ENCODE measurements at places on chromosomes 5 and 9.
A peak's percentile ranks its signal among the peaks of the same experiment; 100 is the strongest.

DNA sequence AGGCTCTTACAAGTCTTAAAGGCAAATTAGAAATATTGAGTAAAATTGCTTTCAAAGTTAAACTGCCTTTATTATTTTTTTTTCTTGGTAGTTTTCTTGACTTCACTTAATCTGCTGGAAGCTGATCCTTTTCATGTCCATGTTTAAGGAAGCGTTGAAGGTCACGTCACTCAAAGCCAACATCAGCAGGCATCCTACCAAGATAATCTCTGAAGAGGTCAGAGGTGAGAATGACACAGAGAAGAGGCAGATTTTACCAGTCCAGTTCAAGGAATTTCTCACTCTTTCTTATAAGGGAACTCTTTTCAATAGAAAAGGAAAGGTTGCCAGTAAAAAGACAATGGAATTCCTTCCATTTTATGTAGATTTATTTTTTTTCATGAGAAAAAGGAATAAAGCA, 259.8 kb downstream of the ANXA1 start:
- DNase-seq = no peak

- DNase-seq = no peak
These were observed 36.9 kb upstream of the PLEKHG4B start for GRCh38 chr5:54876-55569.

GRCh38 chr9:81560851-81561732, 128.3 kb downstream of the TLE1 start:
- DNase-seq = no peak

DNA sequence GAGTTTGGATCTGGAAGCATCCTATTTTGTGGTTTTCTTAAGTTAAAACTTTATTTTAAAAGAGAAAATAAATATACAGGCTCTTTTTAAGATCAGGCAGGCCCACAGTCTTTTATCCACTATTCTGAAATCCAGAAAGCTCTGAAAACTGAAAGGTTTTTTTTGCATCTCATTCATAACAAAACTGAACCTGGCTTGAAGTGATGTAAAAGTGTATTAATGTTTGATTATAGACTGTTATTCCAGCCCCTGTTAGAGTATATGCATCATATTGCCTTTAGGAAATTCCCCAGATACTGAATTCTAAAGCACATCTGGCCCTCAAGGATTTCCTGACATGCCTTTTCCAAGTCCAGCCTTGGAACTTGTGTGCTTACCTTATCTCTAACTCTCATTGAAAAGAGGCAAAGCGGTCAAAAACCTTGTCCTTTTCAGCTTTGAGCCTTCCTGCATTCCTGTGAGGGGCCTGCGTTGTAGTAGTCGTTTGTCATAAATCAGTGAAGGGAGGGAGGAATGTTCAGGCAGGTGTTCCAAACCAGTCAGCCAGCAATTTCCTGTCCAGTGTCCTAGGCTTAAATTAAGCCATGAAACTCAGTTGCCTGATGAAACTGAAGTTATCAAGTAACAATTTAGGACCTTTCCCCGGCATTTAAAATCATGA, 110.4 kb downstream of the TLE4 start:
- DNase-seq = peak; percentile 38

- no peak for DNase-seq
These were observed 89.5 kb upstream of the SNCAIP start for GRCh38 chr5:122222580-122222979.

- DNase-seq = no peak
These were observed 106.4 kb upstream of the GPR151 start for GRCh38 chr5:146622391-146622790.

GRCh38 chr9:106859957-106860720, 2.8 kb upstream of the ZNF462 start:
- no peak for DNase-seq

DNA sequence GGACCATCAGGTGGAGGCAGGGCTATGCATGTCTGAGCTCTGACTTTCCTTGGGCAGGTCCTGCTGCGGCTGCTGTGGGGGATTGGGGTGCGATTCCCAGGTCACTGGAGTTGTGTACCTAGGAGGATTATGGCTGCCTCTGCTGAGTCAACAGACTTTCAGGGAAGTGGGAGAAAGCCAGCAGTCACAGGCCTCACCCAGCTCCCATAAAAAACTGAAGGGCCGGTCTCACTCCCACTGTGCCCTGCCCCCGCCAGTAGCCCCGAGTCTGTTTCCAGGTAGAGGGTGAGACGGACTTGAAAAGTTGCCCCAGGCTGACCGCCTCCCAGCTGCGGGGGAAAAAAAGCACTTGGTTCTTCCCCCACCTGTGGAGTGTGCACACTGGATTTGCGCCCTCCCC, 76.7 kb downstream of the FAM170A start:
- no peak for DNase-seq

- DNase-seq = no peak
These were observed 107.5 kb downstream of the FRMD3 start for GRCh38 chr9:83430681-83431080.

GRCh38 chr5:137281201-137281600, 217.9 kb downstream of the SPOCK1 start:
- no peak for DNase-seq

DNA sequence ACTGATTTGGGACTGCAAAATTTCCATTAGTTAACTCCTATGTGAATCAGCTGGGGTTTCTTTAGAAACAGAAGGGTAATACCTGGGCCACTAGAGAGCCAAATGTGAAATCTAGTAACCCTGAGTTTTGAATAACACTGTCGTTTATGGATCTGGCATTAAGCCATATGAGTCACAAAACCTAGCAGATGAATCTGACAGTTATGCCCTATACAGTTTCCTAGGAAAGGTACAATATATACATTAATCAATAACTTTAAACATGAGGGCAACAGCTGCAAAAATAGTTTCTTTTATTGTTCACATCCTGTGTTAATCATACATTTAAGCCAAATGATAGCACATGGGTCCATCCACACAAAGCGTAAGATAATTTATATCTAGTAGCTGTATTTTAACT, 56.9 kb downstream of the PAM start:
- peak; percentile 82 for DNase-seq

- peak; percentile 82 for DNase-seq
These were observed 1.6 kb downstream of the ANXA2R start for GRCh38 chr5:43038496-43038989.

GRCh38 chr5:158051036-158051435, 192.1 kb upstream of the CLINT1 start:
- DNase-seq = no peak

- DNase-seq = no peak
These were observed 111.4 kb downstream of the DCP2 start for GRCh38 chr5:113087976-113088514.

DNA sequence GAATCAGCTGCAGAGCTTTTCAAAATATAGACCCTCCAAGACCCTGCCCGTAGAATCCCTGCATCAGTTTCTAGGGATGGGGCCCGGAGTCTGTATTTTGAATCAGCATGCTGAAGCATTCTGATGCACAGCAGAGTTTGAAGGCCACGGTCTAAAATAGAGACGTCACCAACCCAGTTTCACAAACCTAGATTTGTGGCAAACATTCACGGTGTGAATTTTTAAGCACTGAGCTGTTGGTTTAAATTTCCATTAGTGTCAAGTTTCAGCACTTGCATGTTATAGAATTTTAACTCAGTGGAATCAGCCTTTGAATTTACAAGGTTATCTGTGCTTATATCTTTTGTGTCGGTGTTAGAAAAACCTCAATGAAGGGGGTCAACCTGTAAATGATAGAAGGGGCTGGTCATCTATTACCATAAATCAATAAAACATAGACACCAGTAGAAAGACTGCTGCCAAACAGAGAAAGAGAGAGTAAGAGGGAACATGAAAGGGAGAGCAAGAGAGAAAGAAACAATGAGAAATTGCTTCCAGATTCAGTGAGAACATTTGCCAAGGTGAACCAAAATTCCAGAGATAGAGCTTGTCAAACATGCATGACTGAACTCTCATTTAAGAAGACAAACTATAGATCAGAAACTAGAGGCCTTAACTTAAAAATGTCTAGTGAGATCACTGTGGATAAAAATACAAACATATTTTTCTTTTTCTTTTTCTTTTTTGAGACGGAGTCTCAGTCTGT, 414.9 kb downstream of the ZSWIM6 start:
- DNase-seq = no peak
